ENCODE measurements at places on chromosomes 16 and 17. TPM values are rescaled to one million over a fixed set of nuclear protein-coding genes. Genes with fewer than 3 reads are reported as not detected.

- no peak for DNase-seq
These were observed 44.0 kb upstream of the CAPN15 start for GRCh38 chr16:483341-484075.

GRCh38 chr17:28908640-28909167 lies 5.8 kb upstream of the DHRS13 start:
- peak; percentile 76 for DNase-seq

DNA sequence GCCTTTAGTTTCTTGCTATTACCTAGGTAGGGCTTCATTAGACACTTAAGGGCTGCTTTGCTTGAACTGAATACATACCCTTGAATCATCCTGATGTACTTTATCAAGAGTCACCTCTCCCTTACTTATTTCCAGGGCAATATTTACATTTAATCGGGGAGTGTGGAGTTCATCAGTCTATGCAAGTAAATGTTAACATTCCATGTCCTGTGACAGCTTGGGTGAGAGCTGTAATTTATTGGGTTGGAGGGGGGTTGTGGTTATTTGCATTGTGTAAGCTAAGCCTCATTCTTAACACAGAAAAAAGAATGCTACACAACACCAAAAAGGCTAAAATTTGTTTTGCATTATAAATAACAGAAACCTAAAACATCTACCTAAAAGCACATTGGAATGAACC lies 16.7 kb downstream of the KCNJ16 start:
- DNase-seq, result no peak

The TRPV3 gene
- total RNA-seq, result 4.3 TPM

- no peak for DNase-seq
These were observed 173.8 kb downstream of the SEC14L1 start for GRCh38 chr17:77314601-77315000.

The TLCD2 gene
- total RNA-seq, result 9.2 TPM

DNA sequence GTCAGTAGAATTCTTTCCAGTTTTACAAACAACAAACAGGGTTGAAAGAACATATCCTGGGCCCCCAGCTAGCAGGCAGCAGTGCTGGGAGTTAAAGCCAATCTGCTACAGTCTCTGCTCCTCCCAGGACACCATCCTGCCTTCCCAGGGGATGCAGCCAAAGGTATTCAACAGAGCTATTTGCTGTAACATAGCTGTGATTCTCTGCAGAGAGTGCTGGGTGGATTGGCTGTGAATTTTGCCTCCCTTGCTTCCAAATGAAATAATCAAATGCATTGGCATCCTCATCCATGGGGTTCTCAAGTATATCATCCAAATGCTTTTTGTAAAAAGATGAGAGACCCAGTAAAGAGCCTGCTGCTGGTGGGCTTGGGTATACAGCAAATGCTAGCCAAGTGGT lies 124.3 kb downstream of the NPIPB5 start:
- DNase-seq, result no peak

DNA sequence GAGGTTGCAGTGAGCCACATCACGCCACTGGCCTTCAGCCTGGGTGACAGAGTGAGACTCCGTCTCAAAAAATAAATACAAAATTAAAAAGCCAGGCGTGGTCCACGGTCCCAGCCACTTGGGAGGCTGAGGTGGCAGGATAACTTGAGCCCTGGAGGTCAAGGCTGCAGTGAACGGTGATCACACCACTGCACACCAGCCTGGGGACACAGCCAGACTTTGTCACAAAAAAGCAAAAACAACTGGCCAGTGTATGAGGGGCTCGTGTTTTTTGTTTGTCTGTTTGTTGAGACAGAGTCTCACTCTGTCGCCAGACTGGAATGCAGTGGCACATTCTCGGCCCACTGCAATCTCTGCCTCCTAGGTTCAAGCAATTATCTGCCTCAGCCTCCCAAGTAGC lies 1.2 kb upstream of the UBB start:
- DNase-seq, result no peak

GRCh38 chr17:40303009-40303657 lies 5.8 kb upstream of the RARA start:
- peak; percentile 71 for DNase-seq

DNA sequence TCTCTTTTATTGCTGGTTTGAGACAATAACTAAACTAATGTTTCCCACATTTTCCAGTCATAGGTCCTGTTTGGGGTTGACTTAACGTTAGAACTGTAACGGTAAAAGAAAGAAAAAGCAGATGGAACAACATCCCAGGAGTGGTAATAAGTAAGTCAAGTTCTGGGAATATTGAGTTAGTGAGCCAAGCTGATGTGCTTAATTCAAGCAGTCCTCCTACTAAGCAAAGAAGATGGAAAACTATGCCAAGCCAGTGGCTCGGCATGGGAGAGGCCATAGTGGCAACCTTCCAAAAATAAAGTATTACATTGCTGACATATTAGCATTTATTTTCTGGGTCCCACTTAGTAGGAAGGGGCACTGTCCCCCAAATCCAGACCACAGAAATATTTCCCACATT lies 161.7 kb upstream of the CDH5 start:
- DNase-seq, result no peak

- DNase-seq, result no peak
These were observed 14.2 kb downstream of the PAM16 start for GRCh38 chr16:4336701-4337539.

DNA sequence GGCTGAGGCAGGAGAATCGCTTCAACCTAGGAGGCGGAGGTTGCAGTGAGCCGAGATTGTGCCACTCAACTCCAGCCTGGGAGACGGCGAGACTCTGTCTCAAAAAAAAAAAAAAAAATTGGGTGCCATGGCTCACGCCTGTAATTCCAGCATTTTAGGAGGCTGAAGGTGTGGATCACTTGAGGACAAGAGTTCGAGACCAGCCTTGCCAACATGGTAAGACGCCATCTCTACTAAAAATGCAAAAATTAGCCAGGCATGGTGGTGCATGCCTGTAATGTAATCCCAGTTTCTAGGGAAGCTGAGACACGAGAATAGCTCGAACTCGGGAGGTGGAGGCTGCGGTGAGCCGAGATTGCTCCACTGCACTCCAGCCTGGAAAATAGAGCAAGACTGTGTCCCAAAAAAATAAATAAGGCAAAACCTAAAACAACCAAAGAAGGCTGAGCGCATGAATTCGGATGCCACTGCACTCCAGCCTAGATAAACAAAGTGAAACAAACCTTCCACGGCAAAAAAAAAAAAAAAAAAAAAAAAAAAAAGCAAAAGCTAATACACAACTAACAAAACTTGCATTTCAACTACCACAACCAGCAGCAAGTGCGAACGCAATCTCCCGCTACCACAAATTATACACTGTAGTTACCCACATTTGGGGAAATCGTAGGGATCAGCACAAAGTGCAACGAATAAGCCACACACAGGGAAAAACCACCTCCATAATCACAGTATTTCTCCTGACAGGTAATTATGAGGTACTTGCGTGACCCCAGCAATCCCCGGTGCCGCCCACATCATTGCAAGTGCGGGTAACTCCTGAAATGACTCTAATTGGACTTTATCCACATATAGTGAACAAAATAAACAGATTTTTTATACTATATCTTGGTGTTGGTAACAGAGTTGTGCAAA lies 25.6 kb downstream of the TEX14 start:
- DNase-seq, result no peak

All from ureter (tissue), 1 donor.